ENCODE measurements at places on chromosomes 7 and 10. TPM values are rescaled to one million over a fixed set of nuclear protein-coding genes. Genes with fewer than 3 reads are reported as not detected.
A peak's percentile ranks its signal among the peaks of the same experiment; 100 is the strongest.

DNA sequence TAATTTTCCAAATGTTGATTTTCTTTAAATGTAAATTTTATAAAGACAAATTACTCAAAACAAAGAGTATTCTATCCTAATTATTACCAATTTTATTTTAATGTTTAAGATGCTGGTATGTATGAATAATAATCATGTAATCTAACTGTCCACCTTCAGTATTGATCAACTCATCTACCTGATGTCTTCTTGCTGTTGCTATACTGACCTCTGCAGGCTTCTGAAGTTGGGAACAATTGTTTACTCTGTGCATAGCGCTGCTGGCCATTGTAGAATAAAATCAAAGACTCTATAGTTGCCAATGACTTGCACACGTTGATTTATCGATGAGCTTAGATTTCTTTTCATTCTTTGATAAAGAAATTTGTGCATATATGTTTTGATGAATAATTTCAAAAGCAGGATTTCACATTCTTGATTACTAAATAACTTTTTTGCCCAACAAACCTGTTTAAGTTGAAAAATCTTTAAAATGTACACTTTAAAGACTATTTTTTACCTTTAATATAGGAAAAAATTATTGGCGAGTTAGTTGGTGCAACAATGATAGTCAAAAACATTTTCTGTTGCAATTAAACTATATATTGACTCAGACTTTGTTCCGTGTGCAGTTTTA is 282.3 kb downstream of the TFEC start:
- no peaks in the 10 kb centered on the region for H3K4me1 ChIP-seq
- no peaks in the 10 kb centered on the region for H3K36me3 ChIP-seq

DNA sequence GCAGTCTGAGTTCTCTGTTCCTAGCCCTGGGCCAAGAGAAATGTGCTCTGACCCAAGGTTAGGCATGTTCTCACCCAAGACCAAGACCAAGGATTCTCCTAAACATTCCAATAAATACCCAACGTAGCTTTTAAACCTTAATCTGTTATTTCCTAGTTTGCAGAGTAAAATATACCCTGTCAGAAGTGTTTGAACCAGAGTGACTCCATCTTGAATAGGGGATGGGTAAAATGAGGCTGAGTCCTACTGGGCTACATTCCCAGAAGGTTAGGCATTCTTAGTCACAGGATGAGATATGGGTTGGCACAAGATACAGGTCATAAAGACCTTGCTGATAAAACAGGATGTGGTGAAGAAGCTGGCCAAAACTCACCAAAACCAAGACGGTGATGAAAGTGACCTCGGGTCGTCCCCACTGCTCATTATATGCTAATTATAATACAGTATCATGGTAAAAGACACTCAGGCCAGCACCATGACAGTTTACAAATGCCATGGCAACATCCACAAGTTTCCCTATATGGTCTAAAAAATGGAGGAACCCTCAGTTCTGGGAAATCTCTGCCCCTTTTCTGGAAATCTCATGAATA is 27.7 kb downstream of the PLXNA4 start:
- no peaks in the 10 kb centered on the region for H3K27me3 ChIP-seq
- DNase-seq = no peak
- no peak overlapping the region for H3K27ac ChIP-seq
- no peak overlapping the region for H3K4me3 ChIP-seq
- no peaks in the 10 kb centered on the region for H3K4me1 ChIP-seq

- H3K4me1 ChIP-seq = peaks cover 8% of the 10 kb centered on the region
- no peak overlapping the region for H3K27ac ChIP-seq
- peaks cover 75% of the 10 kb centered on the region for H3K27me3 ChIP-seq
- H3K4me3 ChIP-seq = no peak overlapping the region
- DNase-seq = no peak
Measured at GRCh38 chr10:8045726-8046494, 8.6 kb upstream of the GATA3 start.

- H3K27ac ChIP-seq = no peak overlapping the region
- H3K27me3 ChIP-seq = no peaks in the 10 kb centered on the region
Measured at GRCh38 chr7:7732621-7733281, 14.3 kb upstream of the RPA3 start.

PLCE1 gene
- 1.6 TPM for polyA plus RNA-seq

PLPP4 gene
- polyA plus RNA-seq = not detected

GRCh38 chr7:173209-173918 is 19.0 kb upstream of the FAM20C start:
- no peaks in the 10 kb centered on the region for H3K27me3 ChIP-seq
- H3K36me3 ChIP-seq = no peaks in the 10 kb centered on the region
- H3K4me3 ChIP-seq = no peak overlapping the region
- no peak for DNase-seq
- no peaks in the 10 kb centered on the region for H3K4me1 ChIP-seq
- no peak overlapping the region for H3K27ac ChIP-seq

PON1 gene
- polyA plus RNA-seq = 0.04 TPM

GRCh38 chr7:131040467-131040932 is 287.2 kb upstream of the MKLN1 start:
- H3K27ac ChIP-seq = no peak overlapping the region
- H3K4me3 ChIP-seq = no peak overlapping the region
- H3K27me3 ChIP-seq = no peaks in the 10 kb centered on the region
- H3K4me1 ChIP-seq = no peaks in the 10 kb centered on the region
- H3K36me3 ChIP-seq = no peaks in the 10 kb centered on the region
- DNase-seq = peak; percentile 80

DNA sequence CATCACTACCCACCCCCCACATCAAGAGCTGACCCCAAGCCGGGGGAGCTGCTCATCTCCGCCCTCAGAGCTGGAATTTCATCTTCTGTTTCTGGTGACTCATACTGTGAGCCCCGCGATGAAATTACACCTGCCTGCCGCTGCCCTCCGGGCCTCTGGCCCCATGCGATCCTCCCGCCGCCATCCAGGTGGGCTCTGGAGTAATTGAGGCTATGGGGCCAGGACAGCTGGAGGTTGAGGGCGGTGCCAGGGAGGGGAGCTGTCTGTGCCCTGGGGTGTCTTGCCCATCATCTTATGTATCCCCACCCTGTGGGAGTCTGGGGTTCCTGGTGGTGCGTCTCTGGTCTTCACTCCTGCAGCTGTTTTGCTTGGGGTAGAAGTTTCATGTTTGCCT is 9.0 kb downstream of the GTF2IRD1 start:
- H3K4me3 ChIP-seq = no peak overlapping the region
- H3K27ac ChIP-seq = no peak overlapping the region
- no peaks in the 10 kb centered on the region for H3K27me3 ChIP-seq

VAX1 gene
- not detected for polyA plus RNA-seq

GRCh38 chr7:42834676-42835075 is 77.2 kb downstream of the C7orf25 start:
- H3K4me3 ChIP-seq = no peak overlapping the region
- no peaks in the 10 kb centered on the region for H3K36me3 ChIP-seq
- no peaks in the 10 kb centered on the region for H3K4me1 ChIP-seq
- H3K27me3 ChIP-seq = no peaks in the 10 kb centered on the region
- no peak overlapping the region for H3K27ac ChIP-seq

YAE1 gene
- polyA plus RNA-seq = 61.6 TPM

All from small intestine (tissue), 16 donors.